ENCODE measurements at places on chromosomes 5 and 9.

- no peak for DNase-seq
Observed at GRCh38 chr9:69193685-69194032, 19.6 kb downstream of the TJP2 start.

GRCh38 chr9:116452634-116453033, 234.5 kb upstream of the TRIM32 start:
- DNase-seq: no peak

- no peak for DNase-seq
Observed at GRCh38 chr5:171226864-171227263, 82.2 kb upstream of the TLX3 start.

- no peak for DNase-seq
Observed at GRCh38 chr9:134539586-134540194, 101.9 kb upstream of the COL5A1 start.

- DNase-seq: no peak
Observed at GRCh38 chr5:39758426-39758825, 333.6 kb upstream of the DAB2 start.

DNA sequence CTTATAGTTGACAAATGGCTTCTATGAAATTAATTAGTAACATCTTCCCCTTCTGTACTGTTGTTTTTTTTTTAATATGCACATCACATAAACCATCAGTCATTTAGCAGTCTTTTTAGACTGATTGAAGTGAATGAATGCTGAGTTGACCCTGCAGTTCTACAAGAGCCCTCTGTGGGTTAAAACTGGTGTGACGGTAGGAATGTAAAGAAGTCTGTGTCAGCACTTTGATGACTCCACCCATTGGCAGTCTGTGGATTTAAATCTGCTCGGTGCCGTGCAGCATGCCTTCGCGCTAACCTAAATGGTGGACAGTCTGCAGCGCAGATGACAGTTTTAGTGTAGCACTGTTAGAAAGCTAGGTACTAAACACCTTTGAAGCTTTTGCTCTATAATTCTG, 3.1 kb downstream of the GTF3C4 start:
- DNase-seq: no peak

DNA sequence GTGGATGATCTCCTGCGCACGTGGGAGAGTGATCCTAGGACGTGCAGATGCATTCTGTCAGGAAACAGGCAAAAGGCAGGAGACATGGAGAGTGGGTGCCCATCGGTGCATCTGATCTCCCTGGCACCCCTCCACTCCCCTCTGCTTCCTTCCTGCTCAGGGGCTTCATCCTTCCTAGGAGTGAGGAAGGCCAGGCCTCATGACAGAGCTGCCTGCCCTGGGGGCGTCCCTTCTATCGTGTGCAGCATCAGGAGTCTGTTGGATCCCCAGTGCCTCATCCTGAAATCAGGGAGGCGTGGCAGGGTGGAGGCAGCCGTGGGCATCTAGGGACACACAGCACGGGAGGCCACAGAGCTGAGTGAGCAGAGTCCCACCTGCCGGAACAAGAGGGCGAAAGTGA, 30.1 kb downstream of the UBE2QL1 start:
- no peak for DNase-seq

DNA sequence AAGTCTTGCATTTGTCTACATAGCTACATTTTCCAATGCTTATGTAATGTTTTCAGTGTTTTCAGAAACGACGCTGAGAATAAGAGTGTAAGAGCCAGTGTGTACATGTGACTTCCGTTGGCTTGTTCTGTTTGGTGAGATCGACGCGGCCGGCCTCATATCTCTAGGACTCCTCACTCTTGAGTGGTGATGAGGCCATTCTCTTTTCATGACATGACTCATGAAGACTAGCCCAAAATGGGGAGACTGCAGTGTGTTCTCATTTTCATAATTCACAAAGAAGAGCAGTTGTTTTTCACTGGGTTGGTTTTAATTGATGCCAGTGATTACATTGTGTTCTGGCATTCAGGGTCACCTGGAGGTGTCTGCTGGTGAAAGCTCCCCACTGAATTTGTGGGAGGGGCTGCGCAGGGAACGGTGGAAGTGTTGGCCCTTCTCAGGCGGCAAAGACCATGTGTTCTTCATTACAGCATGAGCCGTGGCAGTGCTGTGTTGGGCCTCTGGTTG, 131.5 kb upstream of the OTULINL start:
- no peak for DNase-seq

- DNase-seq: no peak
Observed at GRCh38 chr9:22285066-22285465, 161.6 kb upstream of the DMRTA1 start.

GRCh38 chr5:147479949-147480348, 29.9 kb downstream of the DPYSL3 start:
- DNase-seq: no peak

DNA sequence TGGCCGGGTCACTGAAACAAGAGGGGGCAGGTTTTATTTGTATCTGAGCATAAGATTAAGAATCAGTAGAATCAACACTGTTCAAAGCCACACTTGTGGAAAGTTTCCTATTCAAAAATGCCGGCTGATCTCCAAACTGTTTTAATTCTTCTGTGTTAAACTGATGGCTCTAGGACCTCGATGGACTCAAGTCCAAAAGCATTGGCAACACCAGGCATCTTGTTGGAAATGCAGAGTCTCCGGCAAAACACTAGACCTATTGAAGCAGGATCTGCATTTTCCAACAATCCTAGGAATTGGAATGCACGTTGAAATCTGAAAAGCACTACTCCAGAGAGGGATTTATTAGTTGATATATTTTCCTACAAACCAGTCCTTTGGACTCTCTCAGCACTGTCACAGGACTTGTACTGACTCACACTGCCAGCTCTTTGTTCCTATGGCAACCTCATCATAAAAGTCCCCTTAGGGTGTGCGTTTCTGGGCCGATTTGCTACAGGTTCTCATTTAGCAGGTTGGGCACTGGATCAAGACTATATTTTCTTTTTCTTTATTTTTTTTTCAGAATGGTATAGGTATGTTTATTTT, 48.1 kb upstream of the PCA3 start:
- no peak for DNase-seq

GRCh38 chr5:145984072-145984471, 47.7 kb downstream of the SH3RF2 start:
- DNase-seq: no peak

- DNase-seq: no peak
Observed at GRCh38 chr9:11142965-11143738, 530.4 kb upstream of the PTPRD start.

- no peak for DNase-seq
Observed at GRCh38 chr9:114958021-114958843, 27.8 kb upstream of the TNFSF8 start.

DNA sequence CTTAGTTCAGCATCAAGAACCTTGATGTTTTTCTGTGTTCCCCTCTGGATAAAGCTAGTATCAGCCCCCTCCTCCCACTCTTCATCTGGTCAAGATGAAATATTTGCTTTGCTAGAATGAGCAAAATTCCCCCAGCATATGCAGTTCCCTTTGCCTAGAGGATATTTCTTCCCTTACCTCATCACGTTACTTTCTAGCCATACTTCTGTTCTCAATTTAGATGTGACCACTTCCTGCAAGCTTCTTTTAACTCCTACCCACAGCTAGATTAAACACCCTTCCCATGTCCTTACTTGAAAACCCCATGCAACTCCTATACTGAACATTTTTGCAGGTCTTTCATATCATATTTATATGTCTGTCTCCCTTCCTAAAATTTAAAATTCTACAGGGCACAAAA, 178.9 kb upstream of the TUSC1 start:
- DNase-seq: no peak

DNA sequence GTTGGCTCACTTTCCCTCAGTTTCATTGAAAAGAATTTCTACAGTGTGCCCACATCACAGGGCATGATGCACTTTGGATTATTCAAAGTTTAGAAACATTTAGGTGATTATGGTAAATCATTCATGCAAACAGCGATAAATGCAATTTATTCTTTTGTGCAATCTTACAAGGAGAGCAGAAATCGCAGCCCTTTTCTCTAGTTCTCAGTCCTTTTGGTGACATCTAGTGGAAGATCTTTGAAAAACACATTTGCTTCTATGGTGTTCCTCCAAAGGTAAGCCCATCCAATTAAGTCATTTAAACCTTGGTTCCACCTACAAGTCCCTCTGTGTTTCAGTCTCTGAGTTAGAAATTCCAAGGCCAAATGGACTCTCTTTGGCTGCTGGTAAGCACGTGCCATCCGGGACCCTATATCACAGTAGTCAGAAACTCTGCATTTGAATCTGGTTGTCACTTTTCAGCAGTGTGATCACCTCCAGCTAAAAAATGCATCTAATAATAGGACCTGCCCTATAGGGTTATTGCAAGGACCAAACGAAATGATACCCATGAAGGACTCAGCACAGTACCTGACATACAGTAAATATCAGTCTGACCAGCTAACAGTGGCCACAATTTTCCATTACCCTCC, 66.4 kb downstream of the MACROH2A1 start:
- no peak for DNase-seq

- DNase-seq: no peak
Observed at GRCh38 chr5:176994460-176995121, 12.0 kb downstream of the UIMC1 start.

GRCh38 chr5:167770461-167770860, 521.0 kb upstream of the WWC1 start:
- no peak for DNase-seq

DNA sequence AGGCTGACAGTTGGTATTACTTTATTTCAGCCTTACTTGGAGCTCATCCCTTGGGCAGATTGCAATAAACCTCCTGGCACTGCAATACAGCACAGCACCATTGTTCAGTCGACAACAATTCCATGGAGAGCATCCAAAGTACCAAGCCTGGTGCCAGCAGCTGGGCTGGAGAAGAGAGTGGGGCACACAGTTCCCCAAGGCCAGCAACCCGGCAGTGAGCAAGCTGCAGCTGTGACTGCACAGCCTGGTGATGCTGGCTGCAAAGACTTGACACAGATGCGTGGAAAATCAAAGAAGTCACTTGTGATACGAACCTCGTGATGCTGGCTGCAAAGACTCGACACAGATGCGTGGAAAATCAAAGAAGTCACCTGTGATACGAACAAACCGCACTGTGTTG, 125.4 kb downstream of the ATPSCKMT start:
- DNase-seq: no peak
